ENCODE measurements at places on chromosomes 13 and 19.

GRCh38 chr13:27960362-27961226 is 8.5 kb downstream of the CDX2 start:
- DNase-seq: no peak
- no peak overlapping the region for H3K4me3 ChIP-seq
- H3K27me3 ChIP-seq: peaks cover 33% of the 10 kb centered on the region
- H3K36me3 ChIP-seq: no peaks in the 10 kb centered on the region

DNA sequence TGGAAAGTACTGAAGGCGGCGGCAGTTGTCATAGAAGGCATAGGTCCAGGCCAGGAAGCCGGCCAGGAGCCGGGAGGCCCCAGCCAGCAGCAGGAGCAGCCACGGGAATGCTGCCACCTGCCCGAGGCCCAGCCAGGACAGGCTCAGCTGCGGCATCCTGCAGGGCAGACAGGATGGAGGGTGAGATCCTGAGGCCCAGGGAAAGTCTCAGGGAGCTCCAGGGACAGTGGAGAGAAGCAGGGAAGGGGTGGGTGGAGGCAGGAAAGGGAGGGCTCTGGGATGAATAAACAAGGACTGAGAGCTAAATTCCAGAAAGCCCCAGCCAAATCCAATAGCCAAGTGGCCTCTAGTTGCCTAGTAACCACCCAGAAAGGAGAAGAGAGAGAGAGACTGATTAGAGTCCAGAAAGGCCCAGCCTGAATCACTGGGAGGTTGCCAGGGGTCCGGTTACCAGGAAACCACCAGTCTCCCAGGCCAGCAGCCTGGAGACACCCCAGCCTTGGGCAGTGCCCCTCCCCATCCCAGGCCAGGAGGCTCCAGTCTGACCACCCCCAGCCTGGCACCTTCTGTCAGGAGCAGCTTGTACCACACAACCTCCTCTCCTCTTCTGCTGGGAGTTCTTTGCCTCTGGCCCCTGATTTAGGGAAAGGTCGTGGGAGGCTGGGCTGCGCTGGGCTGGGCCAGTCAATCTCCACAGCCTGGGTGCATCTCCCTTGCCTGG is 7.5 kb upstream of the OR10H5 start:
- no peak for DNase-seq
- no peak overlapping the region for H3K4me3 ChIP-seq
- peaks cover 7% of the 10 kb centered on the region for H3K27me3 ChIP-seq
- H3K27ac ChIP-seq: no peak overlapping the region

- no peaks in the 10 kb centered on the region for H3K4me1 ChIP-seq
- H3K4me3 ChIP-seq: no peak overlapping the region
- H3K27ac ChIP-seq: no peak overlapping the region
- no peak for DNase-seq
- no peaks in the 10 kb centered on the region for H3K36me3 ChIP-seq
These were observed 41.6 kb downstream of the COL4A1 start for GRCh38 chr13:110265341-110265681.

GRCh38 chr19:46288896-46289588 is 7.8 kb upstream of the HIF3A start:
- H3K27me3 ChIP-seq: no peaks in the 10 kb centered on the region
- no peak overlapping the region for H3K27ac ChIP-seq
- no peaks in the 10 kb centered on the region for H3K4me1 ChIP-seq
- H3K36me3 ChIP-seq: no peaks in the 10 kb centered on the region
- H3K4me3 ChIP-seq: no peak overlapping the region

- H3K27ac ChIP-seq: no peak overlapping the region
- H3K36me3 ChIP-seq: no peaks in the 10 kb centered on the region
- H3K4me3 ChIP-seq: no peak overlapping the region
- DNase-seq: no peak
- H3K4me1 ChIP-seq: no peaks in the 10 kb centered on the region
These were observed 82.4 kb upstream of the DACH1 start for GRCh38 chr13:71949441-71949840.

- no peak overlapping the region for H3K4me3 ChIP-seq
- no peaks in the 10 kb centered on the region for H3K4me1 ChIP-seq
- H3K27me3 ChIP-seq: no peaks in the 10 kb centered on the region
- no peak overlapping the region for H3K27ac ChIP-seq
These were observed 16.1 kb upstream of the MADCAM1 start for GRCh38 chr19:480016-480855.

- no peak for DNase-seq
- H3K27ac ChIP-seq: no peak overlapping the region
- peaks cover 28% of the 10 kb centered on the region for H3K4me1 ChIP-seq
- H3K36me3 ChIP-seq: peaks cover 3% of the 10 kb centered on the region
- no peaks in the 10 kb centered on the region for H3K27me3 ChIP-seq
These were observed 17.8 kb upstream of the BTBD2 start for GRCh38 chr19:2033115-2033824.

DNA sequence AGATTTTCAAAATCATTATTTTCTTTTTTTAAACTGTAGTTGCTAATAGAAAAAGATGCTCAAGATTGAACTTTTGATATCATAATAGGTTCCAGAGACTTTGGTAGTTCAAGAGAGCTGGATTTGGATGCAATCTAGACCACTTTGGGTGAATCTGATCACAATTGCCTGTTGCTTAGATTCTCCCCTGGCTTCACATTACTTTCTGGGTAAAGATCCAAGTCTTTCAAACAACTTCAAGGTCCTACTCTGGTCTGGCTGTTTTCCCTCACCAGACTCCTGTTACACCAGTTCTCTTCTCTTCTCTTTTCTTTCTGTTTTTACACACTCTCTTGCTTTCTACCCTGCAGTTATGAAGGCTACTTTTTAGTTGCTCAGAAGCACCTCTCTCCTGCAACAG is 7.4 kb upstream of the SPRY2 start:
- H3K4me3 ChIP-seq: no peak overlapping the region
- H3K27me3 ChIP-seq: no peaks in the 10 kb centered on the region
- no peak overlapping the region for H3K27ac ChIP-seq
- DNase-seq: no peak
- no peaks in the 10 kb centered on the region for H3K4me1 ChIP-seq

- no peaks in the 10 kb centered on the region for H3K27me3 ChIP-seq
- H3K27ac ChIP-seq: no peak overlapping the region
- DNase-seq: no peak
- H3K4me3 ChIP-seq: no peak overlapping the region
- no peaks in the 10 kb centered on the region for H3K36me3 ChIP-seq
- H3K4me1 ChIP-seq: no peaks in the 10 kb centered on the region
These were observed 72.4 kb upstream of the ARHGEF7 start for GRCh38 chr13:111042661-111043226.
